Sciatic nerve (tissue), 2 donors: ENCODE measurements at places on chromosomes 1 and 21. TPM values are rescaled to one million over a fixed set of nuclear protein-coding genes. Genes with fewer than 3 reads are reported as not detected.

GRCh38 chr1:206558794-206559671 lies 51.7 kb downstream of the RASSF5 start:
- DNase-seq: no peak

DNA sequence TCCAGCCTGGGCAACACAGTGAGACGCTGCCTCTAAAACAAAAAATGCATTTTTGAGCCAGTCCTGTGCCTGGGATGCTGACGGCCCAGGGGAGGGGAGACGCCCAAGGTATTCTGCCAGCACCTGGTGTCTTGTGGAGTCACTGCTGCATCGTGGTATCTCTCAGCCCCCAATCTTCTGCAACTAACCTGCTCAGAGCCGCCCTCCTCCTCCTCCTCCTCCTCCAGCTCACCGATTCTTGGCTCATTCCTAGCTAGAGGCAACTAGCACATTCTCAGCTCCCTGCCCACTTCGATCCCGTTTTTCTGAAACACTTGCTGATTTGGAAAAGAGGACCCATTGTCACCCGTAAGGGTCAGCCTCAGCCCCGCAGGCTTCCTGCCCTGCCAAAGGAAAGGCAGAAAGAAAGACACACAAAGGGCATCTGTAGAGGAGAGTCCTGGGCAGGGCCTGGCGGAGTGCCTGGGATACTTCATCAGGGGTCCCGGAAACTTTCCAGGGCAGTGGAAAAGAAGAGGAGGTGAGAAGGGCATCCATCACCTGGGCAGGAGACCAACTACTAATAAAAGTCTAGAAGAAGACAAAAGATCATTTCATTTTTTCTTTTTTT lies 20.7 kb downstream of the GPR157 start:
- DNase-seq: no peak

DNA sequence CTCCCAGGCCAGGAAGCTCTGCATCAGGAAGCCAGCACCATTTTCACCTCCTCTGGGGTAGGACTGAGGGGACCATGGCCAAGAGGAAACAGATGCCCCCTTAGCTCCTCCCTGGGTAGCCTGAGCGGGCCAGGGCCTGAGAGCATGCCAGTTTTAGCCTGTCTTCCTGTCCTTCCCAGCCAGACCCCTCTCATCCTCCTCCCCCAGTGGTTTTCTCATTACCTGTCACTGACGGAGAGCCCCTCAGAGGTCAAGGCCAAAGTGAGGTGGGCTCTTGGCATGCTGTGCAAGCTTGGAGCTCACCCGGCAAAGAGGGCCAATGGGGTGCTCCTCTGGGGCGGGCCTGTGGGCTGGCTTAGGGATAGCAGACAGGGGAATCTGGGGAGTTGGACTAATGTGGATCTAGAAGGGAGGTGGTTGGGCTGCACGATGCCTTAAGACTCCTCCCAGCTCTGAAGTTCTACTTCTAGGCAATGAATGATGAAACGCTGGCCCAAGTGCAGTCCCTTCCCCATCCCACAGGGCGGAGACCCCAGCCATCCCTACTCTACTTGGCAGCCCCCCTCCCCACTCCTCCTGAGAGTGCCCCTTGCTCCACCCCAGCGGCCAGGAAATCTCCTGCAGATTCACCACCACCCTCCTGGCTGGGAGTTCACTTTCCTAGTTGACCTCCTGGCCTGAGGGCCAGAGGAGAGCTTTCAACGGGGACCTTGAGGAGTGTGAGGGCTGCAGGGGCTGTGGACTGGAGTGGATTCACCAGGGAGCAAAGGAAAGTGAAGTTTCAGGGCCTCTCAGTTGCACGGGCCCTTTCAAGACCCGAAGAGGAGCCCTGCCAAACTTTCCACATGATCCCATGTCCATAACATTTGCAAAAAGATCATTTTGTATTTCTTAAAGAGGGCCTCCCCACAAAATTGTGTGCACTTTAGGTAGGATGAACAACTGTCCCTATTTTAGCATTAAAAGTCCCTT lies 9.4 kb upstream of the LMNA start:
- DNase-seq: no peak

GRCh38 chr1:88378560-88378959 lies 305.5 kb upstream of the PKN2 start:
- no peak for DNase-seq

DNA sequence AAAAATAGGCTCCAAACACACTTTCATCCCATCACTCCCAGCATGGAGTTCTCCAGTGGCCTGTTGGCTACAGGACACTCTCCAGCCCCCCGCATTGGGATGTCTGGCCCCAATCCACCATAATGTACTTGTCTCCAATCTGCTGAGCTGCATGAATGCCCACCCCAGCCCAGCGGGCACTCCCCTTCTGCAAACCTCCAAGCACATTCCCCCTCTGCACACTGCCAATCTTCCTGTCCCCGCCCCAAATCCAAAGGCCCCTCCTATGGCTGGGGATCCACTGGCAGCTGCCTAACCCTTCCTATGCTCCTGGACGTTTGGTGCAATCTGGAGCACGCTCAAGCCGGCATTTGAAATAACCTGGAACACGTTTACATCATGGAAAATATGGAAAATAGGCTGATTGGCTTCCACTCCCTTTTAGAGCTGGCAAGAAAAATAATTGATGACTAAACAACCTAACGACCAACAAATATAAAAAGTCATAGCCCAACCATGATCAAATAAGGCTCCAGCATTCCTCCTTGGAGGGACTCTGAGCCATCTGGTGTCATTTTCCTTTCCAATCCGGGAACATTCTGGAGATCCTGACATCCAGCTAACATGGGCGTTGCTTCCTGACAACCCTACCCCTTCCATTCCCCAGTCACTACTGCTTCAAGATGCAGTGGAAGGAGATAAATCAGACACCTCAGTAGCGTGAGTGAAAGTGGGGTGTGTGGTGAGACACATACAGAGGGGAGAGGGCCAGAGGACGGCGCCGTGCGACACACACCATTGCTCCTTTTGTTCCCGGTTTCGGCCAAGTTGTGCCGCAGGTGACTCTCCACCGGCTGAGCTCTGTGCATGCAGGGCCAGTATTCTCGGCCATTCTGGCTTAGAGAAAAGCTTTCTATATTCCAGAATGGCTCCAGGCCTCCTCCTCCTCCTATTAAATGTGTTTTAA lies 41.6 kb downstream of the PDE9A start:
- DNase-seq: no peak

- no peak for DNase-seq
These were observed 57.7 kb upstream of the LRP8 start for GRCh38 chr1:53385276-53386225.

- DNase-seq: peak; percentile 65
These were observed 476 bp downstream of the BATF3 start for GRCh38 chr1:212699104-212699624.

DNA sequence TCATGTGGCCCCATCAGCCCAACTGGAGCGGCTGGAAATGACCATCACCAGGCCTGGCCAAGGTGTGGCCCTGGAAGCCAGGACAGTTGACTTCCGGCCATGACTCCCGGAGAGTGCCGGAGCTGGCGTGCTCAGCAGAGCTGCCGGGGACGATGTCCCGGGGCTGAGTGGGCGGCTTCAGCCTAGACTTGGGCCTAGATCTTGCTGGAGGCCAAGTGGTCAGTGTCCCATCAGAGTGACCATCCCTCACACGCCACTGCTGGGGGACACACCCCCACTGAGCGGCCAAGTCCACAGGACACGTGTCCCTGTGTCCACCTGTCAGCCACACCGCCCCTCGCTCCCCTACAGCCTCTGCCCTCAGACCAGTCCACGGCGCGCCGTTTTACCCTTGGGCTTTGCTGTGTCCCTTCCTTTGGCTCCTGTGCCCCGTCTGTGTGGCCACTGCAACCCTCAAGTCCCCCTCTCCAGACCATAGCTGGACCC lies 4.0 kb downstream of the FAAP20 start:
- no peak for DNase-seq

DNA sequence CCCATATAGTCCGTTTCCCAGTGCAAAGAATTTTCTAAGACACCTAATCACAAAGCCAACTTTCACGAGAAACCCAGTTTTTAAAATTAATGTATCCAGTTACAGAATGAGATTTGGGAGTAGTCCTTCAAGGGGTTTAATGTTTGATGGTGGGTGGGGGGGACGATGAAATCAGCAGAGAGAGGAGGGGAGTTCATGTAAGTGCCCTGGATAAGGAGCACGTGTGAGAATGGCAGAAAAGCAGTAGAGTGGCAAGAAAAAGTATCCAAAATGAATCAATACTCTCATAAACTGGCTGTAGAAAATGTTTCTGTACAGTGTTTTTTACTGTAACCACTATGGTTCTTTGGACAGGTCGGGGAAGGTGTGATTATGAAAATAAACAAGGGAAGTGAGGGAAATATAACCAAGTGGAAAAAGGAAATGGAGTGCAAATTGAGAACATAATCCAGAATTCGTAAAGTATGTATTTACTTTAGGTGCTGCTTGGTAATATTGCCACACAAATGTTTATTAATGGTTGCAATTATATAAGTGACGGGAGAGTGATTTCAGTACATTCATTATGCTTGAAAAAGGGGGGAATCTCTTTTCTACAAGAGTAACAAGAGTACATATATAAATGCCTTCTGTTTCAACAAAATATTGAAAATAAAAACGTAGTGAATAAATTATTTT lies 118.7 kb upstream of the RRP15 start:
- DNase-seq: no peak

- DNase-seq: no peak
These were observed 104.8 kb upstream of the POU3F1 start for GRCh38 chr1:38151399-38151798.

GRCh38 chr1:181100015-181100905 lies 11.8 kb downstream of the IER5 start:
- DNase-seq: no peak

DNA sequence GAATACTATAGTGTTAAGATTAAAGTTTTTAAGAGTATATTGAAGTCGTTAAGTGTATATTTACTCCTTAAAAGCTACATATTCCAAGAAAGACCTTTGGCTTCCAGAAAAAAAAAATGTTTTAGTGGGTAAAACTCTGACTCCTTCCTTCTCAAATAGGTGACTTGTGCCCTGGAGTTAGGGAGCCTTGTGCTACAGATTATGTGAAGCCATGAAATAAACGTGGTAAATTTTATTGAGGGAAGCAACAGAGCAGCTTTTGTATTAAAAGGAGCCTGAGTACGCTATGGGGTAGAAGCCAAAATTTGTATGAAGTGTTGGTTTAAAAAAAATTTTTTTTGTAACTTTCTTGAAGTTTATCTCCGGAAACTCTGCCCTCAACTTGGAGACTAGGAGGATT lies 994 bp downstream of the RO60 start:
- DNase-seq: no peak

DNA sequence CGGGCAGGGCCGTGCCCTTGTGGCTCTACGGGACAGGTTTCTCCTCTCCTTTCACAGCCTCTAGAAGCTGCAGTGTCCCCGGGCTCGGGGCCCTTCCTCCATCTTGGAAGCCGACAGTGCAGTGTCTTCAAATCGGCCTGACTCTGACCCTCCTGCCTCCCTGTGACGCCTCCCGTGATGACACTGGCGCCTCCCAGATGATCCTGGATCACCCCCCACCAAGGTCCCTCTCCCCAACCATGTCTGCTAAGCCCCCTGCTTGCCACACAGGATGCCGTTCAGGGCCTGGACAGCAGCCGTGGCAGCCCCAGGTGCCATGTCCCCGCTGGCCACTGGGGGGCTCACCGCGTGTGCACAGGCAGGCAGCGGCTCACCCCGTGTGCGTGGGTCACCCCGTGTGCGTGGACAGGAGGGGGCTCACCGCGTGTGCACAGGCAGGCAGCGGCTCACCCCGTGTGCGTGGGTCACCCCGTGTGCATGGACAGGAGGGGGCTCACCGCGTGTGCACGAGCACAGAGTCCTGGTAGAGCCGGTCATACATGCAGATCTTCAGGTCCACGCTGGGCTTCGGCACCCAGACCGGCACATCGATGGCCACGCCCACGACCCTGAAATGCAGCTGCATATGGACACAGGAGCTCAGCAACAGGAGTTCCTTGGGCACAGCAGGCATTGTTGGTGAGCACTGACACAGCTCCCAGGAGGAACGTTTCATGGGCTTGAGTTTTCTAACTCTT lies 24.9 kb upstream of the TMEM52 start:
- no peak for DNase-seq

GRCh38 chr1:186681801-186682200 lies 1.6 kb upstream of the PTGS2 start:
- DNase-seq: no peak

Gene OR6Y1
- total RNA-seq: not detected

Gene BLACAT1
- 0.13 TPM for total RNA-seq

Gene AK5
- total RNA-seq: 47.1 TPM

Gene MRPL24
- 59.5 TPM for total RNA-seq

Gene LIN9
- 1.8 TPM for total RNA-seq

Gene KCNT2
- total RNA-seq: 10.6 TPM

Gene FCGR3A
- 48.8 TPM for total RNA-seq
